Sigmoid colon (tissue), 7 donors: ENCODE measurements at places on chromosomes 1 and 21. TPM values are rescaled to one million over a fixed set of nuclear protein-coding genes. Genes with fewer than 3 reads are reported as not detected.

DNA sequence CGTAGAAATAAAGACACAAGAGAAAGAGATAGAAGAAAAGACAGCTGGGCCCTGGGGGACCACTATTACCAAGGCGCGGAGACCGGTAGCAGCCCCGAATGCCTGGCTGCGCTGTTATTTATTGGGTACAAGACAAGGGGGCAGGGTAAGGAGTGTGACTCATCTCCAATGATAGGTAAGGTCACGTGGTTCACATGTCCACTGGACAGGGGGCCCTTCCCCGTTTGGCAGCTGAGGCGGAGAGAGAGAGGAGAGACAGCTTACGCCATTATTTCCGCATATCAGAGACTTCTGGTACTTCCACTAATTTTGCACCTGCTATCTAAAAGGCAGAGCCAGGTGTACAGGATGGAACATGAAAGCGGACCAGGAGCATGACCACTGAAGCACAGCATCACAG lies 4.1 kb upstream of the TPRG1L start:
- no peaks in the 10 kb centered on the region for H3K27me3 ChIP-seq
- peaks cover 36% of the 10 kb centered on the region for H3K4me1 ChIP-seq
- no peaks in the 10 kb centered on the region for H3K36me3 ChIP-seq
- no peak for DNase-seq
- H3K27ac ChIP-seq: no peak overlapping the region

- no peaks in the 10 kb centered on the region for H3K27me3 ChIP-seq
- H3K4me3 ChIP-seq: no peak overlapping the region
- peaks cover 12% of the 10 kb centered on the region for H3K36me3 ChIP-seq
- H3K27ac ChIP-seq: no peak overlapping the region
- DNase-seq: no peak
Observed at GRCh38 chr1:243273506-243273905, 17.7 kb downstream of the SDCCAG8 start.

DNA sequence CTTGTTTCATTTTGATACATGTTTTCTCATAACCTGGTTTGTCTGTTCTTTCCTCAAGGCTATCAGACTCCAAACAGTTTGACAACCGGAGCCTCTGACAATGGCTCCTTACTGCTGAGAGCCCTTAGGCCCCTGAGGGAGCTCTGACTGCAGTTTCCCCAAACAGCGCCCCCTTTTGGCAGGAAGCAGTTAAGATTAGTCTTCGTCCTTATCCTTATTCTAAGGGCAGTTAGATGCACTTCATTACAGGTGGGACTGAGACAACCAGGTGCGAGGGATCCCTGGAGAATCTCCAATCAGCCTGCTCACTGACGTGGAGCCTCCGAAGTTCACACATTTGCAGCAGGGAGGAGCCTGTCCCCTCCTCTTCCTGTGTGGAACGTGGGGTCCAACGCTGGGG lies 393.1 kb downstream of the BRINP3 start:
- H3K4me3 ChIP-seq: no peak overlapping the region
- no peaks in the 10 kb centered on the region for H3K4me1 ChIP-seq

DNA sequence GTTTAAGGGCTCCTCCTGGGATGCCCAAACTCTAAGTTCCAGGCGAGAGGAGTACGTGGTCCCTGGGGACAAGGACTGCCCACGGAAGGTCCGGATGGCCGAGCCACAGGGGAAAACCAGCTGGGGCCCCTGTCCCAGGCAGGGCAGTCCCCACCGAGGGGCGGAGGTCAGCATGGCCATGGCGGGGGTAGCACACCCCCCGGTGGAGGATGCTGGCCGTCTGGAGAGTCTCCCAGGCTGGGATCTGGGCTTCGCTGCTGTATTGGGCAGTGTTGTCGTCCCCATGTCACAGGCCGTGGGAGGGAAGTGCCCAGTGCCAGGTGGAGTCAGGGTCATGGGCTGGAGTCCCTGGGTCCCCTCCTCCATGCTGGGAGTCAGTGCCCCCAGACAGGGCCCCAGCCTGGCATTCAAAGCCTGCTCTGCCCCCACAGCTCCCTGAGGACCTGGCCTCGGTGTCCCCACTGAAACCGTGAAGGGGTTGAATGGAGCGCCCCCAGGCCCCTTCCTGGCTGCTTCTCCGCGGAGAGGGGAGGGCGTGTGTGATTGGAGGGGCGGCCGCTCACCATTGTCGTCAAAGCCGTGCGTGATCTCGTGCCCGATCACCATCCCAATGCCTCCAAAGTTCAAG lies 6.8 kb downstream of the PRXL2B start:
- H3K27ac ChIP-seq: no peak overlapping the region
- H3K27me3 ChIP-seq: no peaks in the 10 kb centered on the region
- H3K36me3 ChIP-seq: peaks cover 7% of the 10 kb centered on the region
- DNase-seq: peak; percentile 63
- no peak overlapping the region for H3K4me3 ChIP-seq
- no peaks in the 10 kb centered on the region for H3K4me1 ChIP-seq

TACSTD2 gene
- total RNA-seq: 0.55 TPM
